ENCODE measurements at places on chromosomes 2 and 18. TPM values are rescaled to one million over a fixed set of nuclear protein-coding genes. Genes with fewer than 3 reads are reported as not detected.

The ANKRD30BL gene
- not detected for total RNA-seq

The CLEC4F gene
- 0.18 TPM for total RNA-seq

The XPO1 gene
- total RNA-seq: 201 TPM

The LAMA3 gene
- total RNA-seq: 0.43 TPM

The MAB21L4 gene
- not detected for total RNA-seq

The NEURL3 gene
- total RNA-seq: not detected

The STAT4 gene
- not detected for total RNA-seq

The ALLC gene
- total RNA-seq: not detected

The SEPTIN10 gene
- total RNA-seq: 12.3 TPM

The ANKRD30B gene
- total RNA-seq: not detected

The DCDC2C gene
- total RNA-seq: not detected

The SERPINB11 gene
- total RNA-seq: not detected

The GRB14 gene
- total RNA-seq: 0.25 TPM

The CNRIP1 gene
- 19.8 TPM for total RNA-seq

The ZCCHC2 gene
- 27.0 TPM for total RNA-seq

The SPHKAP gene
- total RNA-seq: not detected

The TMEM163 gene
- not detected for total RNA-seq

The DLX1 gene
- total RNA-seq: 26.2 TPM

The CAPN14 gene
- total RNA-seq: not detected

The ABHD1 gene
- 0.43 TPM for total RNA-seq

The OTOS gene
- total RNA-seq: not detected

The MC2R gene
- not detected for total RNA-seq

The NCKAP1 gene
- total RNA-seq: 163 TPM

The GPR155 gene
- 0.20 TPM for total RNA-seq

The BCL11A gene
- total RNA-seq: not detected

The CHRND gene
- not detected for total RNA-seq

Measured in G401 (cell line).